NCI-H1436 (cell line): ENCODE measurements at places on chromosomes 11 and 22.

DNA sequence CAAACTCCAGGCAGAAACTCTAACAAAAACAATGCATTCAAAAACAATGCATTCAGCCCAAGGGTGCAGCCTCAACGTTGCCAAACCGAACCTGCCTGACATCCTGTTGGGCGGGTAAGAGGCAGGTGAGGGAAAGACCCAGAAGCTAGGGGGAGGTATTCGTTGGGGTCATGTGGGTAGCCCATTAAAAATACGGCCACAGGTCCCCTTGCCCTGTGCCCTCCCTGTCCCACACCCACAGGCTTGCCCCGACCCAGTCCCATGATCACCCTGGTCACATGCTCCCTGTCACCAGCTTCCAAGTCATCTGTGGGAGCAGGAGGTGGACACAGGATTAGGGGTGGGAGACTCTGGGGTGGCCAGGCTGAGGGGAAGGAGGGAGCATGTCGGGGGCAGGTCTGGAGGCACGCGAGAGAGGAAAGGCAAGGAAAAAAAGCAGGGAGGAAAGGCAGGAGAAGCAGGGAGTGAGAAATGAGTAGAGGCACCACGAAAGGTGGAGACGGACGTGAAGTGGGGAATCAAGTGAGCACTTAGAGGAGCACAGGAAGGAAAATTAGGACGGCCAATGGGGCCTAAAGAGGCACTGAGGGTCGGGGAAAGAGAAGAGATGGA lies 683 bp downstream of the PLA2G6 start:
- DNase-seq = no peak

- no peak for DNase-seq
Observed at GRCh38 chr11:103552086-103552485, 442.9 kb downstream of the DYNC2H1 start.

DNA sequence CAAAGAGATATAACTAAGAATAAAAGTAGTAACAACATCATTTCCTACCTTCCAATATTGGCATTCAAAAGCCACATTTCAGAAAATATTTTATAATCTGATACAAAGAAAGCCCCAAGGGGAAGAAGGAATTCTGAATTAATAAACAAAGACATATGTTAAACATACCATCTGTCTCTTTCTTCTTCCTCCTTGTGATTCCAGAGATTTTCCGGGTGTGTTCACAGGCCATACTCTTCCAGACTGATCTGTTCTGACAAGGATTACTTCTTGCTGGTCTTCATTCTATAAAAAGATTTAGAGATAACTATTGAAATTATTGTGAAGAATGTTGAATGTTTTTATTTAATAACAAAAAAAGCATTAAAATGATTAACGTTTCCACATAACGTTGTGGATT lies 65.0 kb downstream of the CWF19L2 start:
- DNase-seq = no peak

DNA sequence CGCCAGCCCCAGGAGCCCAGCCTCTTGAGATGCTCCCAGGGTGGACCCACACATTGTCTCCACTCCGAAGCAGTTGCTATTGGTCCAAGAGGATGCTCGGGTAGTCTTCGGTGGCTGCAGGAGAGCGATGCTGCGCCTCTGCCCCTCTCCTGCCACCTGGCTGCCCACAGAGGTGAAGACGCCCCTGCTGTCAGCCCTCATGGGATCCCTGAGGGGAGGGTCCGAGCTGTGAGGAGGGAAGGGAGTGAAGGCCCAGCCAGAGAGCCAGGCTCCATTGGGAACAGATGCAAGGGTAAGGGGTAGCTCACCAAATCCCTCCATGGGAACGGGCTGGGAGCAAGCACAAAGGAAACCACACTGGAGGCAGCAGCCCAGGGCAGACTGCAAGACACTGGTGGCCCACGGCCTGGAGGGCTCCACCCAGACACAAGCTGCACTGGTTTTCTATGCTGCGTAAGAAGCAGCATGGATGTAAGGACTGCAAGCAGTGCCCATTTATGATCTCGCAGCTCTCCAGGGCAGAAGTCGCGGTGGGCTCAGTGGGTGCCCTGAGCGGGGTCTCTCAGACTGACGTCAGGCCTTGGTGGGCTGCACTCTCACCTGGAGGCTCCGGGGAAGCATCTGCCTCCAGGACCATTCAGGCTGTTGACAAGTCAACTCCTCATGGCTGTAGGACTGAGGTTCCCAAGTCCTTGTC lies 15.7 kb downstream of the TSPAN32 start:
- no peak for DNase-seq

- DNase-seq = no peak
Observed at GRCh38 chr22:46806794-46807193, 44.3 kb downstream of the TBC1D22A start.

- no peak for DNase-seq
Observed at GRCh38 chr11:128487978-128488377, 99.4 kb downstream of the ETS1 start.

GRCh38 chr11:86196085-86196696 lies 48.4 kb upstream of the EED start:
- no peak for DNase-seq

DNA sequence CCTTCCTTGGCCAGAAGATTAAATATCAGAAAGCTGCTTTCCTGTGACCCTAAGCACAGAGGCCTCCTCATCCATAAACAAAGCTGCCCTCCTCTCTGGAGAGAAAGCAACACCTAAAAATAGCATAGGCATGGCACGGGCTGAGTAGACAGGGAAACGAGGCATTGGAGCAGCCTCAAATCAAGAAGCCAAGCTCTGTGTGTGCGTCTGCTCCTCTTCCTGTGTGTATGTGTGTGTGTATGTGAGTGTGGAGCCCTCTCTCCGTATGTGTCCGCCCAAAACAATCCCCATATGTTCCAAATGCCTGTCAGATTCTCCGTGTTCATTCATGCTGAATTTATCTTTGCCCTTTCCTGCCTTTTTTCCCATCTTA lies 24.0 kb downstream of the KCNJ5 start:
- no peak for DNase-seq

GRCh38 chr22:23397613-23398567 lies 182.2 kb downstream of the IGLL1 start:
- no peak for DNase-seq

GRCh38 chr11:87465716-87466115 lies 428.0 kb downstream of the TMEM135 start:
- DNase-seq = no peak

GRCh38 chr11:69310934-69311766 lies 17.2 kb downstream of the MYEOV start:
- no peak for DNase-seq

DNA sequence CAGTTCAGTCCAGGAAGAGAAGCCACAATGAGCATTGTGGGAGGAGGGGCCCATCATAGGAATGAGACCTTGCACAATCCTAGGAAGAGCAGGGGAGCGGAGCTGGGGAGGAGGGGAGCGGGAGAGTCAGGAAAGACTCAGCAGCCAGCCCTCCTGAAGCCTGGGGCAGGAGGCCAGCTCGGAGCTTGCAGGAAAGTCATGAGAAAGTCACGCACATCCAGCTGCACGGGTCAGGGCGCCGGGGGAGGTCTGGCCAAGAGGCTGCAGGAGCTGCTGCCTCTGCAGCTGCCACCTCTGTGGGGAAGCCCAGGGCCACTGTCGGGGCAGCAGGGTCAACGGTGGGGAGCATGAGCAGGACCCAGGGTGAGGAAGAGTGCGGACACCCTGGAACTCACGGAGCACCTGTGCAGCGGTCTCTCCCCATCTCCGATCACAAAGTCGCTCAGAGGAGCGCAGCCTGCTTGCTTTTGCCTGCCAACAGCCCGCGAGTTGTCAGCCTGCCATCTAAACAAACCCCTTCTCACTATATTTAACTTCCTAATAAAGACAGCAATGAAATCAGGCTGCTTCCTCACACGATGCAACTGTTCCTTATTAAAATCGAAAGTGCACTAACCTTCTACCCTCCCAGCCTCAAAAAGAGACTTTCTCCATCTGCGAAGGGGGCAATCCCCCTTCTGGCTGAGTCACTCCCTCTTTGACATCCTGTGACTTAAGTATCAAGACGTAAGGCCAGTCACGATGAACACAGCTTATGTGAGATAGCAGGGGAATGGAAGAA lies 52.9 kb upstream of the RTL6 start:
- no peak for DNase-seq

DNA sequence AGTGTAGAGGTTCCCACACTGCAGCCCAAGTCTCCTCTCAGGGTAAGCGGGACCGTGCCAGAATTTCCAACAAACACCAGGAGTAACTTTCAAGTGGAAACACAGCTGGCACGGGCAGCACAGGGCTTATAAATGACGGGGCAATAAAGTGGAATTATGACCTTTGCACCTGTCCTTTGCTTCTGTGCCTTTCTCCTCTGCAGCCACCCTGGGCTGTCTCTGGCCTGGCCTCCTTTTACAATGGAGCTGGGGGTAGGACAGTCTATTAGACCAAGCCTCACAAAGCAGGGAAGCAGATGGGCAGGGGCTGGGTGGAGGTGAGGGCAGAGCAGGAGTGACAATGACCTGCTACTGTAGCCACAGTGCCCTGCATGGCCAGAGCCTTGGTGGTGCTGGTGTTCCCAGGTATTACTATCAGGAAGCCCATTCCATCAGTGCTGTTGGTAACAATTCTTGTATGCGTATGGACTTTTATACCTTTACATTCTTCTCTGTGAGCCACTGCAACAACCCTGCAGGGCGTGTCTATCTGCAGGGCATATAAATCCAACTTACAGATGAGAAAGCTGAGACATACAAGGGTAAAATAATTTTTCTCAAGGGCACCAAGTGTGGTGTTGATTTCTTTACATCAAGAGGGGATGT lies 387.8 kb downstream of the CTTN start:
- no peak for DNase-seq

- no peak for DNase-seq
Observed at GRCh38 chr22:19810381-19811201, 44.1 kb downstream of the GNB1L start.

GRCh38 chr22:49372530-49373288 lies 455.0 kb downstream of the BRD1 start:
- no peak for DNase-seq

DNA sequence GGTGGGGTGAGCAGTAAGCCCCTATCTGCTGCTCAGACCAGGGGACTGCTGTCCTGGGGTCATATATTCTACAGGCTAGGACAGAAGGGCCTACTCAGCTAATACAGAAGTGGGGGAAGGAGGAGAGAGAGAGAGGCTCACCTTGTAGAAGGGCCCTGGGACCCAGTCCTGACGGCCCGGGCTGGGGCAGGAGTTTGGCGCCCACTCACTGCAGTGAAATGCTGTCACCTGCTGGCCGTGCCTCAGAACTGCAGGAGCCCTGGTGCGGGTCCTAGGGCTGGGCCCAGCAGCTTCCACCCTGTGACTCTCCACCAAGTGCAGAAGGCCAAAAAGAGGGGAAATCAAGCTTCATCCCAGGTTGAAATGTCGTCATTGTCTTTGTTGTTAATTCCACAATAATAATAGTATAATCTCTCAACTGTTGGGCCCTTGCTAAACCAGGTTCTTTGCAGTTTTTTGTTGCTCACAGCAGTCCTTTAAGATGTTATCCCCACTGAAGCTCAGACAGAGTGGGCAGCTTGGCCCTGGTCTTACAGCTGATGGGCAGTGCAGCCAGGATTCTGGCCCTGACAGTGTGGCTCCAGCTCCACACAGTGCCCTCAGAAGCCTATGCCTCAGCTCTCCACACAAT lies 29.6 kb downstream of the TRIM29 start:
- peak; percentile 51 for DNase-seq

DNA sequence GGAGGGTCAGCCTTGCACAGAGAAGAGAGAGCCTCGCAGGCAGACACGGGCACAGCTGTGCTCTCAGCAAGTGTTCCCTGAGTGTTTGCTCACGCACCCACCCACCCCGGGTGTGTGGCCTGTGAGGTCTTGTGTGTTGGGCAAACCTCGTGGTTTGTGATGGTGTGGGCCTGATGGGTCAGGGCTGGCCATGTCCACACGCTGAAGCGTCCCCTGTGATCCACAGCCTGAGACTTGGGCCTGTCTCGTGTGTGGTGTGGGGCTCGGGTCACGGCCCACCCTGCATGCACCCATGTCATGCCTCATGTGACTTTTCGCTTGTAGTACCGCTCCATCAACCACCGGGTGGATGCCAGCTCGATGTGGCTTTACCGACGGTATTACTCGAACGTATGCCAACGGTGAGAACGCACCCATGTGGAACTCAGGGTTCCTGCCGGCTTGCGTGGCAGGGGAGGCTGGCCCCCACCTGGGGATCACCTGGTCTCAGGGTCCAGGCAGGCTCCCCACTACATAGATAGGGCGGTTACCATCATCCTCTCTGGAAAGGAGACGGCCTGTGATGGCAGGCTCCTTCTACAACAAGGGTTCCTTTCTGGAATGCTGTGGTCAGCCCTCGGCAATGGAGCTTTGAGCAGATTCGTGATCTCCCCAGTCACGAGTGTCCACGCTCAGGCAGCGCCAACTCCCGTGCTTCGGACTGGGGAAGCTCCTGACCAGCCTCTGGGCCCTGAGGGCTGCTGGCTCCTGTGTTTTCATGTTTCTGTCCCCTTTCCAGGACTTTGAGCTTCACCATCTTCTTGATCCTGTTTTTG lies 5.9 kb downstream of the TPCN2 start:
- no peak for DNase-seq

DNA sequence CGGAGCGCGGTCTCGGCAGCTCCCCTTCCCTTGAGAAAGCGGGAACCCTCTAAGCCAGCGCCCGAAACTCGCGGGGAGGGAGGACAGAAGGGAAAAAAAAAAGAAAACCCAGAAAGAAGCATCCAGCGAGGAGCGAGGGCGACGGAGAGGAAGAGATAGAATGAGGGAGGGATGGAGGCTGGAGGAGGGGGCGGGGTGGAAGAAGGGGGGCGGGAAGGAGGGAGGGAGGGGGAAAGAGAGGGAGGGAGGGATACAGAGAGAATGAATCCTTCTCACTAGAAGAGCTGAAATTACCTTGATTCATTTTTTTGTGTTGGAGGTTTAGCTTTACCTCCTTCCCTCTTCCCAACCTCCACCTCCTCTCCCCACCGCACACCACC lies 19.3 kb upstream of the BDNF start:
- no peak for DNase-seq

DNA sequence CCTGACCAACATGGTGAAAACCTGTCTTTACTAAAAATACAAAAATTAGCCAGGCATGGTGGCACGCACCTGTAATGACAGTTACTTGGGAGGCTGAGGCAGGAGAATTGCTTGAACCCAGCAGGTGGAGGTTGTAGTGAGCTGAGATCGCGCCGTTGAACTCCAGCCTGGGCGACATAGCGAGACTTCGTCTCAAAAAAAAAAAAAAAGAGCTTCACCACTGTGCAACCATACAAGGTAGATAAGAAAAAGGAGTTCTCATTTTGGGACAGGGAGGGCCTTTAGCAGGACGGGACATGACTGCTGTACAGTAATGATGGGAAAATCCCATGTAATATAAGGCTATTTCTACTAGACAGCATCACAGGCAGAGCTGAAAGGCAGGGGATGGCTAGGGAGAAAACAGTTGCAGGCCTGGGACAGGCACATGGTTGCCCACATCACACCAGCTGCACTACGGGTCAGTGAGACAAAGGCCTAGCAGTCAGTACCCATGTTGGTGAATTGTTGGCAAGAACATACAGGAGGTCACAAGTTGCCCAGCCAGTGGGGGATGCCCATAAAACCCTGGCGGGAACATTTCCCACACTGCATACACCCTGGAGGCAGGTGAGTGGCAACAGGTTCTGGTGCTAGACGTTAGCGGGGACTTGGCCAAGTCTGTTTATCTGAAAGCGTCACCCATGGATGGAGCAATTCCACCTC lies 5.4 kb downstream of the TANGO2 start:
- no peak for DNase-seq
